Posterior vena cava (tissue), 2 donors: ENCODE measurements at places on chromosomes 16 and 17. TPM values are rescaled to one million over a fixed set of nuclear protein-coding genes. Genes with fewer than 3 reads are reported as not detected.

The ST6GALNAC2 gene
- total RNA-seq, result 3.1 TPM

The KRT31 gene
- total RNA-seq, result not detected

The PIPOX gene
- total RNA-seq, result 1.2 TPM

The WDR90 gene
- total RNA-seq, result 14.9 TPM
